Stimulated activated CD8-positive, alpha-beta memory T cell treated with anti-CD3 and anti-CD28 coated beads, Interleukin-7, amount 100 ng/mL, for 24 hours (primary cell): ENCODE measurements at places on chromosomes 2 and 18.

DNA sequence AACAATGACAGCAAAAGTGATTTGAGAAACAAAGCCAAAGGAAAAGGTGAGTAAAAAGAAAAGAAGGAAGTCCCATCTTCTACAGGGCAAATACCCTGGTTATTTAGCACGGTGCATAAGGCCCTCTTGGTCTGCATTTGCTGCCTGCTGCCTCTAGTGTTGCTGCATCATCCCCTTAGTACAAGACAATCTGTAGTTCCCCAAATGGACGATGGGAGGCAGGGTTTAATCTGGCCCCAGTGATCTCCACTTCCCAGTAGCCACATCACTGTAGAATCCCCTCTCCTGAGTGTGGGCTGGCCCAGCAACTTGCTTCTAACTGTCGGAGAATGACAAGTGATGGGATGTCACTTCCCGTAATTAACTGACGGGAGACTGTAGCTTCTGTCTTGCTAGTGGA is 85.1 kb downstream of the CTAGE1 start:
- no peak for DNase-seq

- DNase-seq: no peak
Measured at GRCh38 chr2:53690876-53691275, 76.7 kb upstream of the CHAC2 start.

DNA sequence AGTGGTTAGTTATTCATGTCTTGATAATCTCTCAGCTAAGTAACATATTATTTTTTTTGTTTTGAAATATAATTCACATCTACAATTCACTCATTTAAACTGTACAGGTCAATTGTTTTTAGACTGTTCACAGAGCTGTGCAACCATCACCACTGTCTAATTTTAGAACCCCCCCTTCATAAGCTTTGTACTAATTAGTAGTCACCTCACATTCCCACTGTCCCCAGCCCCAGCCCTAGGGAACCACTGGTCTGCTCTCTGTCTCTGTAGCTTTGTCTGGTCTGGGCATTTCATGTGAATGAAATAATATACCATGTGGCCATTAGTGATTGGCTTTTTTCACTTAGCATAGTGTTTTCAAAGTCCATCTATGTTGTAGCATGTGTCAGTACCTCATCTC is 55.3 kb downstream of the LCLAT1 start:
- DNase-seq: no peak

- no peak for DNase-seq
Measured at GRCh38 chr2:191451116-191451515, 205.9 kb downstream of the MYO1B start.

DNA sequence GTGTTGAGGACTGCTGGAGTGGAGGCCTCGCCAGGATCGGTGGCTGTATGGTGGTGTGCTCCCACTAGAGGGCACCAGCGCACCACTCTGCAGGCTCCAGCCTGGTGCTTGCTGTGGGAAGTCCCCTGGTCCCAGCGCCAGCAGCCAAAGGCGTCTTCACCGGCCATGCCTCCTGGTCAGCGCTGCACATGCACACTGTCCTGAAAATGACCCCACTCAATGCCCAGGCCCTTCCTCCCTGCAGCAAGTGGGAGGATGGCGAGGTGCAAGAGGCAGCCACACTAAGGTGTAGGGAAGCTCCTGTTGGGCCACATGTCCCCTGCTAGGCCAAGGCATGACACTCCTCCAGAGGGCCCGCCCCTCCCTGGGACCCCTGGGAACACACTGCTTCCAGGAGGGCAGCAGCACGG is 136.5 kb downstream of the CTIF start:
- peak; percentile 56 for DNase-seq

GRCh38 chr2:240250150-240250984 is 109.9 kb upstream of the OTOS start:
- DNase-seq: no peak

DNA sequence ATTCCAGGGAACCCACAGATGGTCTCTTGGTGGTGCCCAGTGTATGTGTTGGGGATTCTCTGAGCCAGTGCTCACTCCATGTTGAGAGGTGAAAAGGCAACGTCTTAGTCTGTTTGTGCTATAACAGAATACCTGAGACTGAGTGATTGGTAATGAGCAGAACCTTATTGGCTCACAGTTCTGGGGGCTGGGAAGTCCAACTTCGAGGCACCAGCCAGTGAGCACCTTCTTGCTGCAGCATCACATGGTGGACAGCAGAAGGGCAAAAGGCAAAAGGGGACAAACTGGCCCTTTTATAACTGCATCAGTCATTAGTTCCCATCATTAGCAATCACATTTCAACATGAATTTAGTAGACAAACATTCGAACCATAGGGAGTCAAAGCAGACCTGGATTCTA is 81.0 kb upstream of the SP3 start:
- DNase-seq: no peak

- no peak for DNase-seq
Measured at GRCh38 chr2:200797242-200797770, 14.4 kb upstream of the BZW1 start.

DNA sequence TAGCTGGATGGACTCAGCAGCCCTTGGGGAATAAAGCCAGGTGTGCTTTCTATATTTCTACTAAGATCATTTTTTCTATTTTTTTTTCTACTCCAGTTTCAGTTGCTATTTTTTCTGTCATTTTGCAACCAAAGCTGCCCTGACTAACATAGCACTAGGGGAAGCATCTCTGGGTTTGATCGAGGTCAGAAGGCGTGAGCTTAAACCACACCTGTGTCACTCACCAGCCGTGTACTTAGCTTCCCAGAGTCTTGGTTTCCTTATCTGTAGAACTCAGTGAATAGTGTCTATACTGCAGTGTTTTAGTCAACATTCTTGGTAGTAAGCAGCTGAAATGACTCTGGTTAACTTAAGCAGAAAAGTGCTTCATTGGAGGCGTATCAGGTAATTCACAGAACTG is 489.6 kb upstream of the SPRED2 start:
- DNase-seq: no peak

DNA sequence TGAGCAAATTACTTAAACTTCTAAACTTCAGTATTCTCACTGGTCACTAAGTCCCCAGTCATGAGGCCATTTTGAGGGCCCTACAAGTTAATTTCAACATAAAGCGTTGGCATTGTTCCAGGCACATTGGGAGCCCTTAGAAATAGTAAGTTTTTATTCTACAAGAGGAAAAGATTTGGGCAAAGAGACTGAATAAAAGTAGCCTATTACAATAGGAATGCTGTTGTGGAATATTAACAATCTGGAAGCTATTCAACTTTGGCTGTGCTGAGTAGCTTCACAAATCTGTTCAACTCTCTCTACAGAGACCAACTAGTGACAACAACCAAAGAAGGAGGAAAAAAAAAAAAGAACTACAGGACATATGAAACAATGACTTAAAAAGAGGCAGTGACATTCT is 1287.5 kb upstream of the NXPH2 start:
- no peak for DNase-seq

DNA sequence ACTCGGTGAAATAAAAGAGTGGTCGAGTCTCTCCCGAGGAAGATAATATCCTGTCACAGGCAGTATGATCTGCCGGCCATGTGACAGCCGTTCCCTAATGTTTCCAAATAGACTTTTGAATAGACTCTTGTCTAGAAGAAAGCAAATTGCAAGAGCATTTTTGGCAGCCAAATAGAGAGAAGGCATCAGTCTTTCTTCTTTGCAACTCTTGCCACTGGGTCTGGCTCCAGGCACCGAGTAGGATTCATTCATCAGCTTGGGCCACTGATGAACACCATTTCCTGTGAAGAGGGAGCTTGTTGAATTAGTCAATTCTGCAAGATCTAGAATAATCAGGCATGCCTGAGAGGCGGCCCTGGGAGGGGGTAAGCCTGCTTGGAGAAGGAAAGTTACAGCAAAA is 165.6 kb downstream of the KLHL29 start:
- DNase-seq: no peak

DNA sequence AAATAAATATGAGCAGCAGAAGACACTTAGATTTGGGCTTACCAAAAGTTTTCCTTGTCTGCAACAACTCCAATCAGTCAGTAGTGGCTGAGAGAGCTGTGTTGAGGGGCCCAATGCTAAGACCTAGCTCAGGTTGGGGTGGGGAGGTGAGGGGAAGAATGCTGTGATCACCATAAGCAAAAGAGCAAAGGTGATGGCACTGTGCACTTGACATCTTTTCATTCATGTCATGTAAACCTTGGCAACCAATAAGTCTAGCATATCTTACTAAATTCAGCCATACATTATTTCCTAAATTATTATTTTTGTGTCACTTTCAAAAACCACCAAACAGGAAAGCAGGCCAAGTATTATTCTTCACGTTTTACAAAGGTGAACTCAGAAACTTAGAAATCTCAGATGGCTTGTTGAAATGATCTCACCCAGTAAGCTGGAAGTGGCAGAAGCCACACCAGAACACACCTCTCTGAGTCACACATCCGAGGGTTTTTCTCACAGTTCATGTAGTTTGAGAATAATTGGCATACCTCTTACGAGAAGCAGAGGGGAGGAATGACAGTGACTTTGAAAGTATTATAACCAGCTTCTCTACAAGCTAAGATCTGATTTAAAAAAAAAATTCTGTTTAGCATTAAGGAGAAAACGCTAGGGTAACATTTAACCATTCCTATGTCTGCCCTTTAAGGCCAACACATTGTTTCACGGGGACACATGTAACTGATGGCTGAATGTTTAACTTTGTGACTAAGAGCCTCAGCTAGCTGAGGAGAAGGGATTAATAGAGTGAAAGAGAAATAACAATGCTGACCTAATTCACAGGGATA is 43.3 kb upstream of the SETBP1 start:
- no peak for DNase-seq

- DNase-seq: no peak
Measured at GRCh38 chr18:23354625-23355024, 98.5 kb upstream of the RIOK3 start.

DNA sequence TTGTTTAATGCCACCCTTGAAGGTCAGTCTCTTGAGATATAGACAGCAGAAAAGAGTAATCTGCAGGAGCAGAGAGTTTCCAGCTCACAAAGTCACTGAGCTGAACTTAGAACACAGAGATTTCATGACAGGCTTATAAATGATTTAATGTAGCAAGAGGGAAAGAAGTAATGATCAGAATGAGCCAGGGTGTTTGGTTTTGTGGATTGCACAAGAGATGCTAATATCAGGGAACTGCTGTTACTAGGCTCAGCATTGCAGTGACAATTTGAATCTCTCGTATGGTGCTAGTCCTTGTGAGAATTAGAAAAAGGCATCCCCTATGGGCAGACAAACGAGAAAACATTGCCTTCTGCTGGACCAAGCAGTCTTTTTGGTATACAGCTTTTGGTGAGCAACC is 61.7 kb upstream of the ITGB6 start:
- DNase-seq: no peak

- DNase-seq: no peak
Measured at GRCh38 chr2:192230889-192231453, 36.2 kb upstream of the TMEFF2 start.

DNA sequence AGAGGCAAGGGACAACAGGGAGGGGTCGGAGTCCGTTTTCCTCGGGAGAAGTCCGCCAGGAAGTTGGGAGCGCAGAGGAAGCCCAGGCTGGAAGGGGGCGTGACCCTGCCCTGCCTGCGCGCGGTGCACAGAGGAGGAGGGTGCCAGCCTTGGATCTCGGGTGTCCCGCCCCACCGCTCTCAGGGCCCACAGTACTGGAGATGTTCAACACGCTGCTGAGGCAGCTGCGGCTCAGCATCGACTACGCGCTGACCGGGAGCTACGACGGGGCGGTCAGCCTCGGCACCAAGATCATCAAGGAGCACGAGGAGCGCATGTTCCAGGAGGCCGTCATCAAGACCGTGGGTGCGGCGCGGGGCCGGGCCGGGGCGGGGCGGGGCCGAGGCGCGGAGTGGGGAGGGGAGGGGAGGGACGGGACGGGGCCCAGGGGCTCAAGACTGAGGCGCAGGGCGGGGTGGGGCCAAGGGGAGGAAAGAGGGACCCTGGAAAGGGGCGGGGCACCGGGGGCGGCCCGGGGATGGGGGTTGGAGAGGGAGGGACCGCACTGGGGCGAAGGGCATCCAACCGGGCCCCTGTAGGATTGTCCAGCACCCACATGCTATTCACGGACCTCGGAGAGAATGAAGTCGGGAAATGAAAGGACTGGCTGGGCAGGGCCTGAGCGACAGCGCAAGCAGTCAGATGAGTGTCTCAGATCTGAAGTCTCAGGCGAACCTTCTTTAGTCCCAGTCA is 36.6 kb downstream of the POMC start:
- DNase-seq: no peak

- no peak for DNase-seq
Measured at GRCh38 chr2:131417886-131418285, 53.9 kb upstream of the RAB6D start.

GRCh38 chr18:79816981-79817606 is 19.4 kb downstream of the KCNG2 start:
- DNase-seq: no peak

DNA sequence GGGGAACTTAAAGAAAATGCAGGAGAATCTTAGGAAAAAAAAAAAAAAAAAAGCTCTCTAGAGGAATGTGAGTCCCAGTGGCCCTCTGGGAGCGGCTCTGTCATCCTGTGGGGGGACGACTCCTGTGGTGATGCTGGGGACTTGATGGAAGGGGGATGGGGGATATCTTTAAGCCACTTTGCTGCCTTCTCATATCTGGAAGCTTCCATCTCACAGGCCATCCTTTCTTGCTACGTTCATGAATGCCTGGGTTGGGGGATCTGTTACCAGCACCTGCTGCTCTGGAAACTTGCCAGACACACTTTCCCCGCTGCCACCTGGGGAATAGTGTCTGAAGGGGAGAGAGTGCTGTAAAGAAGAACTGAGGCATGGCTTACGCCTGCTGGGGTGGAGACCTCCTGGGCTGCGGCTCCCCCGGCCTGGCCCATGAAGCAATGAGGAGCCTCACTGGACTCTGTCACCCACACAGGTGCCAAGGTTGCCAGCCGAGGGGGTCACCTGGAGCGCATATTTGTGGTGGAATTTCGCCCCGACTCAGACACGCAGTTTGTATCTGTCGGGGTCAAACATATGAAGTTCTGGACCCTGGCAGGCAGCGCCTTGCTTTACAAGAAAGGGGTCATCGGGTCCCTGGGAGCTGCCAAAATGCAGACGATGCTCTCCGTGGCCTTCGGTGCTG is 92.8 kb downstream of the RTN4 start:
- no peak for DNase-seq

- no peak for DNase-seq
Measured at GRCh38 chr2:81260320-81260719, 955.8 kb upstream of the LRRTM1 start.

GRCh38 chr18:41938445-41938844 is 16.6 kb upstream of the PIK3C3 start:
- DNase-seq: no peak

DNA sequence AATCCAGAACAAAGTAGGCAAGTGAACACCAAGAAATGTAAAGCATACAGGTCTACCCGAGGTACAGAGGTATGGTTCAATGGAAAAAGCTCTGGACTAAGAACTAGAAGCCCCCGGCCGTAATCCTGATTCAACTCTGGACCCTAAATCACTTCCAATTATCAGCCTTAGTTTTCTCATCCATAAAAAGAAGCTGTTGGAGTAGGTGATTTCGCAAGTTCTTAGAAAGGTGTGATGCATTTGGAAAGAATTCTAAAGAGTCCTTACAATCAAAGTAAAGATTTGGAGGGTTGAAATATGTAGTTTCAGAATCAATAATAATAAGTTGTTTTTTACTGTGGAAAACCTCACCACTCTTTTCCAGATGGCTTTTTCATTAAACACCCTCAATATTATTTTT is 622.1 kb upstream of the ID2 start:
- no peak for DNase-seq

- DNase-seq: no peak
Measured at GRCh38 chr2:168853471-168853870, 36.8 kb downstream of the SPC25 start.
